Cardiac septum (tissue), 1 donor: ENCODE measurements at places on chromosomes 16 and 17. TPM values are rescaled to one million over a fixed set of nuclear protein-coding genes. Genes with fewer than 3 reads are reported as not detected.

CMTR2 gene
- 8.9 TPM for total RNA-seq

SMIM36 gene
- total RNA-seq = not detected

CCL17 gene
- total RNA-seq = not detected

TEKT5 gene
- 0.22 TPM for total RNA-seq

DNA sequence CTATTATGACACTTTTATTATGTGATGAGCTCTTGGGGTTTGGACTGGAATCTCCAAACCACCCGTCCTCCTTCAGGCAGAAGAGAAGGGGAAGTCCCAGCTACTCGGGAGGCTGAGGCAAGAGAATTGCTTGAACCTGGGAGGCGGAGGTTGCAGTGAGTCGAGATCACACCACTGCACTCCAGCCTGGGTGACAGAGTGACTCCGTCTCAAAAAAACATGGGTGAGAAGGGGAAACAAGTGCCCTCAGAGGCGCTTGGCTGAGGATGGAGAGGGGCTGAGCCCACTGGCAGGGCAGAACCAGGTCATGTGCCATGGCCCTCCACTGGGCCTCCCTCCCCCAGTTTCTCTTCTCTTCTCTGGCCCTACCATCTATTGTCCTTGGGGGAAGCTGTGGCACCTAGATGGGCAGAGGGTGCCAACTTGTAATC, 120.9 kb upstream of the SMURF2 start:
- DNase-seq = peak; percentile 31

- DNase-seq = no peak
Observed at GRCh38 chr17:42274812-42275526, 1.2 kb downstream of the STAT5B start.

DNA sequence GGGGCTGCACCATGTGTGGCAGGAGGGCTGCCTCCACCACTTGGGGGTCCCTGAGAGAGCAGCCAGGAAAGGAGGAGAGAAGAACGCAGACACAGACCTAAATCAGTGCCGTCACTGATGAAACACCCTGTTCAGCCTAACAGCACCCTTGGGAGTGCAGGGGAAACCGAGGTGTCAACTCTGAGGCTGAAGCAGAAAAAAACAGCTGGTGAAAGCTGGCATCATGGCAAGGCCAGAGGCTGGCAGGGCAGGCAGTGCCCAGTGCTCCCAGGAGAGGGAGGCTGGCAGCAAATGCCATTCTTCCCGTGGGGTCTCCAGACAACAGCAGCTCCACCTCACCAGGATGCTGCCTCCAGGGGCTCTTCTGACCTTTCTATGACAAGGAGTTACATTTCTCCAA, 23.1 kb downstream of the SPHK1 start:
- DNase-seq = no peak
